Putamen (tissue), 1 donor: ENCODE measurements at places on chromosomes 2 and 18.

- DNase-seq = no peak
Measured at GRCh38 chr2:68189991-68190784, 32.5 kb downstream of the PNO1 start.

DNA sequence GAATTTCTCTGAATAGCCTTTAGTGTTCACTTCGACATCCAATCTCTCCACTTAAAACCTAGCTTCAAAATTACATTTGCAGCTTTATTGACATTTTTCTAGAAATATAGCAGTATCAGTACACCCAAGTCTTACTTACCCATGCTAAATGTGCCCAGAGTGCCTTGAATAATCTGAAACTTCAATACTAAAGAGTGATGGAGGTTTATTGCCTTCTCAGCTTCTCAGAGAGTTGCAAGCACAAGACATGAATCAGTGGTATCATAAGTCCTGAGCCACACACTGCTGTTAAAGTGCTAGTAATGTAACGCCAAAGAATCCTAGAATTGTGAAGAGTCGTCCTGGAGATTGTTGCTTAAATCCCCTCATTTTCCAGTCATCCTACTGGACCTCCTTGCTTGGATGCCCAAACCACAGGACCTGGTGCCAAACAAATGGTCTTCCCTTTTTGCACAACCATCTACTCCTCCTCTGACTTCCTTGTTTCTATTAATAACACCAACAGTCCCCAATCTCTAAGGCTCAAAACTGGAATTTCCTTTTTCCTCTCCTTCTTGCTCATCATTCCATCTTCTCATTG, 83.2 kb upstream of the SPATS2L start:
- DNase-seq = no peak

- no peak for DNase-seq
Measured at GRCh38 chr2:27249159-27249890, 13.5 kb downstream of the SLC30A3 start.

GRCh38 chr2:117703858-117704257, 110.6 kb upstream of the DDX18 start:
- DNase-seq = no peak

GRCh38 chr18:12327510-12328178, 19.6 kb downstream of the TUBB6 start:
- DNase-seq = peak; percentile 16
